ENCODE measurements at places on chromosomes 6 and 20.

DNA sequence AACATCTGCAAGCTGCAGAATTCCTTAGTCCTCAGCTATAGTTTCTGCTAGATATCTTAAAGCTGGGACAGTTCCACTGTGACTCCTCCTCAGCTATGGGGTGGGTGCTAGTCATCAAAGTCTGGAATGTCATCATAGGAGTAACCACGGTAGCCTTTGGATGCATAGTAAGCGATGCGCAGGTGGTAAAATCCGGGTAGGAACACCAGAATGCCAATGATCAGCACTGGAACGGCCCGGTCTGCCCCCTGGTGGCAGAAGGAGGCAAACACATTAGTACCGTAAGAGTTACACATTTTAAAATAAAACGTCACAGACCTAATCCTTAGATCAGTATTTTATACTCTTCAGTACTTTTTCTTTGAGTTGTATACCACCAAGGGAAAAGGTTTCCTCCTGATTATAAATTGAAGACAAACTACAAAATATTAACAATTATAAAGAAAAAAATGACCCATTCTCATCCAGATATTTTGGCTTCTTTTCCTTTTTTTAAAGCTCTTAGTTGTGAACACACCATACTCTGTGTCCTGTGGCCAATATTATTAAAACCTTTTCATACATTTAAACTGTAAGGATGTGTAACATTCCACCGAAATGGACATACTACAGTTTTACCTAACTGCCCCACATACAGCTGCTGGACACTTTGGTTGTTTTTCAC is 18.9 kb downstream of the PCNA start:
- H3K4me1 ChIP-seq, result peaks cover 4% of the 10 kb centered on the region
- DNase-seq, result peak; percentile 55
- no peaks in the 10 kb centered on the region for H3K27me3 ChIP-seq
- no peak overlapping the region for H3K27ac ChIP-seq

- no peaks in the 10 kb centered on the region for H3K4me1 ChIP-seq
- H3K27ac ChIP-seq, result no peak overlapping the region
- no peaks in the 10 kb centered on the region for H3K36me3 ChIP-seq
- no peak overlapping the region for H3K4me3 ChIP-seq
Observed at GRCh38 chr20:42260184-42260583, 642.0 kb upstream of the CHD6 start.

- no peak for DNase-seq
- H3K36me3 ChIP-seq, result no peaks in the 10 kb centered on the region
Observed at GRCh38 chr6:84019141-84019841, 14.3 kb upstream of the MRAP2 start.

GRCh38 chr20:9889270-9889981 is 50.5 kb upstream of the PAK5 start:
- no peak overlapping the region for H3K27ac ChIP-seq
- DNase-seq, result no peak
- H3K4me1 ChIP-seq, result no peaks in the 10 kb centered on the region
- H3K27me3 ChIP-seq, result no peaks in the 10 kb centered on the region
- H3K4me3 ChIP-seq, result no peak overlapping the region

DNA sequence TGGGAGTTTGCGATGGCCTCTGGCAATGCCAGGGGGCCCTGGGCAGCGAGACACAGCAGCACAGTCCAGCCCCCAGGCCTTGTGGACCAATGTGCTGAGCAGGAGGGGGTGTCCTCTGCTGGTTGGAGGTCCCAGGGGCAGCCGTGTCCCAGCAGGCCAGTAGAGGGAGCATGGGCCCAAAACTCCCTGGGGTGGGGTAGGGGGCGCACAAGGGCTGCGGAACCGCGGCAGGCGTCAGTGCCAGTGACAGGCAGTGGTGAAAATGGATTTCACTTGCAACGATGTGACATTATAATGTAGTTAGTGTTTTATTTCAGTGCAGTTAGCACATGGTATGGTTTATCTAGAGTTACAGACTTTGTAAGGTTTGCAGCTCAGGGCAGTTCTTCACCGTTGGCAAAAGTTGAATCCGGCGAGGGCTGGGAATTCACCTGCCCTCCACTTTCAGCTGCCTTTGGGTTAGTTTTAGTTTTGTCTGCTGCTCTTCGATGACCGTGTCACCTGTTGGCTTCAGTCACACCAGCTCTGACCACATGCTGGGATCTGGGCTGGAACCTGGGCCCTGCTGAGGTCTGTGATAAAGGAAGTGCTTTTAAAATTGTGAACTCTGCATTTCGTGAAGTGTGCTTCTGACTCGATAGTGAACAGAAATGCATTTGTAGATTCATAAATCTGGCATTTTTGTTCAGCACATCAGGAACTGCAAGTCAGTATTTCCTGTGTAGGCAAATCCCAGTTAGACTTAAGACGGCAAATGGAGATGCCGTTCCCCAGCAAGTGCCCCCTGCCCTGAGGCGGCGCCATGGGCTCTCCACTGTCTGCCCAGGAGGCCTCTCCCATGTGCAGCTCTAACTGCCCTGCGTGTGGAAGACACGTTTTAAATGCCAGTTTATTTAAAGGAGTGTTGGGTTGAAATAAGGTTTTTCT is 46.8 kb downstream of the PYGB start:
- H3K36me3 ChIP-seq, result peaks cover 7% of the 10 kb centered on the region
- DNase-seq, result peak; percentile 39
- no peak overlapping the region for H3K27ac ChIP-seq
- H3K4me3 ChIP-seq, result no peak overlapping the region

DNA sequence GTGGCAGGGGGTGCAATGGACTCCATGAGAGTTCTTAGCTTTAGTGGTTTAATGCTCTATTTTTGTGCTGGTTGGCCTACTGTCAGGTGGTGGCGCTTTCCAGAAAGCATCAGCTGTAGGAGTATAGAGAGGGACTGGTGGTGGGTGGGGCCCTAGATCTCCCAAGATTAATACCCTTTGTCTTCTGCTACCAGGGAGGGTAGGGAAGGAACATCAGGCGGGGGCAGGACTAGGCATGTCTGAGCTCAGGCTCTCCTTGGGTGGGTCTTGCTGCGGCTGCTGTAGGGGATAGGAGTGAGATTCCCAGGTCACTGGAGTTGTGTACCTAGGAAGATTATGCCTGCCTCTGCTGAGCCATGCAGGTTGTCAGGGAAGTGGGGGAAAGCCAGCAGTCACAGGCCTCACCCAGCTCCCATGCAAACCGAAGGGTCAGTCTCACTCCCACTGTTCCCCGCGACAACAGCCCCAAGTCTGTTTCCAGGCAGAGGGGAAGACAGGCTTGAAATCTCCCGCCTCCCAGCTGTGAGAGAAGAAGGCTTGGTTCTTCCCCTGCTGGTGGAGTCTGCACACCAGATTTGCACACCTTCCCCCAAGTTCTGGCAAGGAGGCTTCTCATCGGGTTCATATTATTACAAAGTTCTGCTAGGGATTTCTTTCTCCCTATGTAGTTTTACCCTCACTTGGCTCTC is 46.7 kb upstream of the PKIB start:
- H3K27me3 ChIP-seq, result no peaks in the 10 kb centered on the region
- DNase-seq, result no peak

GRCh38 chr20:7926767-7927166 is 13.5 kb downstream of the HAO1 start:
- peaks cover 2% of the 10 kb centered on the region for H3K27me3 ChIP-seq
- H3K4me3 ChIP-seq, result no peak overlapping the region
- no peaks in the 10 kb centered on the region for H3K4me1 ChIP-seq
- DNase-seq, result no peak

GRCh38 chr6:133977983-133978895 is 25.2 kb downstream of the TBPL1 start:
- no peak overlapping the region for H3K27ac ChIP-seq
- no peaks in the 10 kb centered on the region for H3K27me3 ChIP-seq
- H3K4me3 ChIP-seq, result no peak overlapping the region
- H3K4me1 ChIP-seq, result peaks cover 19% of the 10 kb centered on the region
- no peak for DNase-seq

- H3K4me3 ChIP-seq, result no peak overlapping the region
- H3K27ac ChIP-seq, result no peak overlapping the region
- H3K27me3 ChIP-seq, result peaks cover 8% of the 10 kb centered on the region
- H3K36me3 ChIP-seq, result no peaks in the 10 kb centered on the region
Observed at GRCh38 chr6:43302126-43302525, 4.1 kb downstream of the SLC22A7 start.

GRCh38 chr6:31083742-31084354 is 28.5 kb downstream of the C6orf15 start:
- H3K4me3 ChIP-seq, result no peak overlapping the region
- H3K4me1 ChIP-seq, result peaks cover 10% of the 10 kb centered on the region
- peak; percentile 23 for DNase-seq
- H3K27ac ChIP-seq, result no peak overlapping the region
- peaks cover 22% of the 10 kb centered on the region for H3K27me3 ChIP-seq

GRCh38 chr6:45611491-45611890 is 233.8 kb upstream of the SUPT3H start:
- no peaks in the 10 kb centered on the region for H3K27me3 ChIP-seq
- H3K36me3 ChIP-seq, result peaks cover 18% of the 10 kb centered on the region
- H3K27ac ChIP-seq, result no peak overlapping the region
- no peak for DNase-seq
- H3K4me3 ChIP-seq, result no peak overlapping the region

- H3K27ac ChIP-seq, result no peak overlapping the region
- DNase-seq, result no peak
- H3K27me3 ChIP-seq, result peaks cover 54% of the 10 kb centered on the region
- no peak overlapping the region for H3K4me3 ChIP-seq
- H3K4me1 ChIP-seq, result peaks cover 5% of the 10 kb centered on the region
- no peaks in the 10 kb centered on the region for H3K36me3 ChIP-seq
Observed at GRCh38 chr6:36335465-36336207, 1.1 kb downstream of the BNIP5 start.

DNA sequence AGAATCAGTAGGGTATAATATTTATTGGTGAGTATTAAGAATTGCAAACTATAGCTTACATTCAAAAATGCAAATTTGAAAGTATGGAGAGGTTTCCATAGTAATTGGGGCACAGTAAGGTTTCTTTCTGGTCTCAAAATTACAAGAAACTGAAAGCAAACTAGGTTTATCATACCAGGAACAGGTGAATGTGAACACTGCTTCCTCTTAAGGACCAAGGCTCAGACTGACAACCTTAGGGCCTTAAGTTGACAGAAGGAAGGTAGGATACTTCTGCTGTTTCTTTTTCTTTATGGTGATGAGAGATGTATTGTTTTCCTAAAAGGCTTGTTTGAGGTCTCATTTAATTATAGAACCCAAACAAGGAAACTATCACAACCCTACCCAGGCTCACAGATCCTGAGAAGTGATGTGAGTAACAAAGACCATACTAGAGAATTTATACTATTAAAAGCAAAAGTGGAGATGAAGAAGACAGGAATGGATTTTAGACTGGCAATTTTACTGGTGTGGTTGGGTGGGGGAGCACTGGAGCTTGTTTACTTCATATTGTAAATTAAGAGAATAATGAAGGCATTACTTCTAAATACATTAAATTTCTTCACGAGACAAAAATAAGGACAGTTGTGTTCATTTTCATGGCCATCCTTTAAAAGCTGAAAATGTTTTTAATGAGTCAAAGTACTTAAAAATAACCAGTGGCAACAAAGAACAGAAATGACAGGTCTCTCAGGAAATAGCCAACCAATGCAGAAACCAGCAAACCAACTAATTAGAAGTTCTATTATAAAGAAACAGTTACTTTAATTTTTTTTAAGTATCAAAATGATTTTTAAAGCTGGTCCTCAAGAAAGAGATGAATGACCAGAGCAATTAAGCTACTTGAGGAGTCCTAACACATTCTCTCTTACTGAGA is 21.3 kb downstream of the STAU1 start:
- H3K27me3 ChIP-seq, result no peaks in the 10 kb centered on the region
- DNase-seq, result no peak
- H3K4me3 ChIP-seq, result peak overlapping the region; percentile 56
- peaks cover 43% of the 10 kb centered on the region for H3K36me3 ChIP-seq
- peaks cover 48% of the 10 kb centered on the region for H3K4me1 ChIP-seq

GRCh38 chr6:137707590-137708360 is 159.3 kb upstream of the TNFAIP3 start:
- no peaks in the 10 kb centered on the region for H3K27me3 ChIP-seq
- peaks cover 9% of the 10 kb centered on the region for H3K36me3 ChIP-seq
- H3K4me1 ChIP-seq, result peaks cover 78% of the 10 kb centered on the region
- peak overlapping the region; percentile 86 for H3K27ac ChIP-seq

- no peak for DNase-seq
- no peaks in the 10 kb centered on the region for H3K36me3 ChIP-seq
Observed at GRCh38 chr20:60559462-60559861, 601.2 kb downstream of the CDH26 start.

DNA sequence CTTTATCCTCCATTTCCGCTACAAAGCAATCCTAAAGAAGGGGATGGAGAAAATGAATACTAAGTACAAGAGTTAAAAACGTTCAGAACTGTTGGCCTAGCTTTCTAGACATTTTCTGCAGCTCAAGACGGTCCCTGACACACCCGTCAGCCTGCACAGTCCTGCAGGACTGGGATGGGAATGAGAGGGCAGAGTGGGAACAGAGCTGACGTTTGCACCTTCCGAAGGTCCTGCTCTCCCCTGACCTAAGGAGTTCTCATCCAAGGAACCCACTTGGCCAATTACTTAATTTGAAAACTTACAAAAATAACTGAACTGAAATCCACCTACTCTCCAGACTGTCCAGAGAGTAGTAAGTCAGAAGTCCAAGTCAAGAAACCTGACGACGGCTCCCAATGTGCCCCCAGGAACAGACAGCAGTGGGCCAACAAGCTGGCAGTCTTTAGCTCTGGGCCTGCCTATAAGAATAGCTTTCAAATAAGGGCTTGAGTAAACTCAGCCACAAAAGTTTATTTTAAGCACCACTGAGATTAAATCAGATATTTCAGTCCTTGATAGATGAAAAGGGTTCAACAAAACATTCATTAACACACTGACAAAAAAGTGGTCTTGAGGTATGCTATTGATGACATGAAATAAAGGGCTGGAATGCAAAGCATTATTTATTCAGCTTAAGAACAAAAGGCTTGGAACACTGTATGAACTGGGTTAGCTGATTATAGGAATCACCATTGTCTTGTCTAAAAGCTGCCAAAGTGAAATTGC is 76.8 kb downstream of the CNKSR3 start:
- H3K36me3 ChIP-seq, result no peaks in the 10 kb centered on the region
- no peak overlapping the region for H3K27ac ChIP-seq
- DNase-seq, result no peak
- H3K4me3 ChIP-seq, result no peak overlapping the region

DNA sequence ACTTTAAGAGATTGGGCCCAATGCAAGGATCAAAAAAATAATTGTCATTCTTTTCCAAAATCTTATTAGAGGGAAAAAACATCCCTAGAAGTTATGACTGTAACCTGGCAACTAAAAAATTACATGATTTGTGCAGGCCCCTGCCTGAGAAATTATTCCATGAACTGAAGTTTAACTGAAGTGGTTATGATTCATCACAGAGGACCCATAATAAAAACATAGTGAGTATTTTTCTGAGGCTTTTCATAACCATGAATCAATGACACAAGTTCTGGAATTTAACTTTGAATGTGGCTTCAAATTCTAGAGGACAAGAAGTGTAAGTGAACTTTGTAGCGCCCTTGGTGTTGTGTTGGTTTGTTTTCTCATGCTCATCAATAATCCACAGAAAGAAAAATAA is 31.1 kb upstream of the CARMIL1 start:
- peaks cover 11% of the 10 kb centered on the region for H3K27me3 ChIP-seq
- no peak for DNase-seq
- H3K36me3 ChIP-seq, result no peaks in the 10 kb centered on the region
- H3K4me1 ChIP-seq, result peaks cover 12% of the 10 kb centered on the region
- H3K27ac ChIP-seq, result no peak overlapping the region

GRCh38 chr6:129667621-129668020 is 42.4 kb downstream of the ARHGAP18 start:
- H3K36me3 ChIP-seq, result no peaks in the 10 kb centered on the region
- H3K4me1 ChIP-seq, result peaks cover 30% of the 10 kb centered on the region
- H3K27me3 ChIP-seq, result no peaks in the 10 kb centered on the region
- DNase-seq, result no peak
- H3K4me3 ChIP-seq, result no peak overlapping the region
